Posterior cingulate gyrus (tissue), 11 donors: ENCODE measurements at places on chromosomes 7 and 10.

DNA sequence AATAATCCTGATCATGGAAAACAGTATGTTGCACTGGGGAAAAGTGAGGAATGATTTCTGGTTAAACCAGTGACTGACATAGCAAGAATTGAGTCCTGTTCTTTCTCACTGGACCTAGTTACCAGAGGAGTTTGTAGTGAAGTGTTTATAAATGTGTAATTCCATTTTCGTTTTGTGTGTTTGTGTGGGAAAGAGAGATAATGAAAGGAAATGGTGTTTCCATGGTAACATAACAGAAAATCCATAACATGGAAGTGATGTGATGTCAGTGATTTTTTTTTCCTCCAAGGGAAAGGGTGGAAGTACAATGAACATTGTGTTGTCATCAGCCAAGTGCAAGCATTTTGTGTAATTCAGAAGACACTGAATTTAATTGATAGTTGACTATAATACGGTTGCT, 283.9 kb downstream of the PLXDC2 start:
- no peak for DNase-seq

DNA sequence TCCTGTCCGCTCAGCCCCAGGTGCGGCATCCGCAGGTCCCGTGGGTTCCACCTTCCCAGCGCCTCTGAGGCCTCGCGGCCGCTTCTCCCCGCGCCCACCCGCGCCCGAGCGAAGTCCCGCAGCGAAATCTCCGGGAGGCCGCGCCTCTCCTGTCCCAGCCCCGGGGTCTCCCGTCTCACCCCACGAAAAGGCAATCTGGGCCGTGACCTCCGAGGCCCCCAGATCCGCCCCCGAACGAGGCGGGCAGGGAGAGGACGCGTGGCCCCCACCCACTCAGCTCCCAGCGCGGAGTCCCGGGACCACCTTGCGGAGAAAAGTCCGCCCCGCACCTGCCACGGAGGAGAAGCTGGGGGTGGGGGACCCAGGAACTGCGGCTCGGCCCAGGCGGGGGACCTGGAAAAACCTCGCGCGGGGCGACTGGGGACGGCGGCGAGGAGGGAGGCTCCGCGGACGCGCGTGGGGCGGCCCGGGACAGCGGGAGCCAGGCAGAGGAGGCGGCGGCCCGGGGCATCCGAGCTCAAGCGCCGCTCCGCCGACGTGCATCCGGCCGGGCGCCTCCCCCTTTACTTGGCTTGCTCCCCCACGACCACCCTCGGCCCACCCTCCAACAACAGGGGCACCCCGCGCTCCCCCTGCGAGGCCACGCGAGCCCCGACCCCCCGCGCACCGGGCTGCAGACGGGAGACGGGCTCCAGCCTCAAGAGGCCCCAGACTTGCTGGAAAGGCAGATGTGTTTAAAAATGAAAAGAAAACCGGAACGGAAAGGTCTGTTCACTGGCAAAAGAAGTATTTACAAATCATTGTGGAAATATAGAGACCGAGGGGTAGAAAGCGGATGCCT, 33.0 kb upstream of the RNF32 start:
- DNase-seq: no peak

- no peak for DNase-seq
Observed at GRCh38 chr7:41339913-41340676, 362.8 kb downstream of the INHBA start.

DNA sequence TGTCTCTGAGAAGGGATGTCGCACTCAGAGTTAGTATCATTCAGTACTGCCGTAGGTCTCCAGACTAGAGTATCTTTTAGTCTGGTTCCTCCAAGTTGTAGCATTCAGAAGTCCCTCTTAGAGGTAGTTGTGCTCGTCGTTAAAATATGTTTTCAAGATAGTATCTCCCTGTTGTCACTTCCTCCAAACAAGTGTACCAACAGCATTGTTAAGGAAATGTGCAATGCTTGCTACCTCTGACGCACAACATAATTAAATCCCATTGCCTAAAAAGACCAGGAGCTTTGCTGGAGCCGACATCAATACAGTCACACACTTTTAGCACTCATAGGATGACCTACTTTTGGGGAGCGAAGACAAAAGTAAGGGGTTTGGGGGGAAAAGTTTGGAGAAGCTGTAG, 80.0 kb upstream of the STK17A start:
- DNase-seq: no peak

- no peak for DNase-seq
Observed at GRCh38 chr10:12470719-12471118, 121.4 kb downstream of the CAMK1D start.

DNA sequence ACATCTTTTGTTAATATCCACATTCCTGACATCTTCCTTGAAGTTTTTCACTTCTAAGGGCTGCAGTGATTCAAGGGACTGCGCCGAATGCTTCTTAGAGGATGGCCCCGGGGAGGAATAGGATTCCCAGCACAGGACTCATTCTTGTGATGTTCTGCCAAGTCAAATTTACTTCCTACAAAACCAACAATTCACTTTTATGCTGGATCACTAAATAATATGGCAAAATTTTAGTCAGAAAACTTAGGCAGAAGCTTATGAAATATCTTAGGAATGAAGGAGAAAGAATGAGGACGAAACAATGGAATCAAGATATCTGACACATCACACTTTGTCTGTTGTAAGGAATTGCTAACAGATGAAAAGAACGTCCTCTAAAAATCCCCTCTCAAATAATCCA, 151.5 kb downstream of the JAZF1 start:
- no peak for DNase-seq

DNA sequence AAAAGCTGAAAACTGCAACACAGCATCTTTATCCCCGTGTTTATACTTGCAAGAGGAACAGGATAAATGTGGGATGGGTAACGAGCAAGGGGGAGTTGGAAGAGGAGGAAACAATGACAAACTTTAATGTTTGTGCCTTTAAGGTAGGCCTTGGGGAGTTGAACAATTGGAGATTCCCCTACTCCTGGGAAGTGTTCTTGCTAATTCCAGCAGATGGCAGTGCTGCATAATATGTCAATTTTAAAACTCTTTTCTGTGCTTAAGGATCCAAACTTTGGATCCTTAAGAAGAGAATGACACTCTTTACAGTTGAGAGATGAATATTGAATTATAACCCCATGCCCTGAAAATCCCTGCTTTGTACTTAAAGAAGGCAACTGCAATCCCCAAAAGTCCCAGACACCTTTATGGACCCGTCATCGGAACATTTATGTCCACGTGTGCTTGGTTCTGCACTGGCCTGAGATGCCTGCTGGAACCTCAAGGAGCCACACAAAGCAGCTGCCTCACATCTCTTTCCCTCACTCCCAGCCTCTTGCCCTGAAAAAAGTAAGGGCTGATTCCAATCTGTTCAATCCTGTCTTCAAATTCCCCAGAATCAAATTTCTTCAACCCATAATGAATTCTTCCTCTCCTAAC, 12.0 kb downstream of the IFIT5 start:
- DNase-seq: no peak

- no peak for DNase-seq
Observed at GRCh38 chr10:102412293-102412692, 6.3 kb downstream of the PSD start.

DNA sequence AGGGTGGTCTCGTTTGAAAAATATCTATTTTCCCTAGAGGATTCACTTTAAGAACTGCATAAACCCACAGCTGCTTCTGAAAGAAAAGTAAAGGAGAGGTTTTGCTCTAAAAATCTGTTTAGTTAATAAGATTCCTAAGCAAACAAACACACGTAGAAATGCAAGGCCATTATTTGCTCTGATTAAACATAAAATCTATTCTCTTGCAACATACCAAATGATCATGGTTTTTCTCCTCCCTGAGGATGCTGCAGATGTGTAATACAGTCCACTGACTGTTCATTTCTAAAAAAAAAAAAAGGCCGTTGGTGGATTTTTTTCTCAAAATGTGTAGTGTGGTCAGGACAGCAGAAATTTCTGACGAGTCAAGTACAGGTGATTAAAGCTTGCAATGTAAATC, 98.6 kb downstream of the BUB3 start:
- no peak for DNase-seq

- no peak for DNase-seq
Observed at GRCh38 chr10:129057856-129058663, 409.0 kb upstream of the MGMT start.

GRCh38 chr7:17506095-17506494, 207.6 kb downstream of the AHR start:
- no peak for DNase-seq

GRCh38 chr7:82715344-82715743, 271.8 kb upstream of the CACNA2D1 start:
- no peak for DNase-seq

GRCh38 chr7:445563-446288, 73.9 kb downstream of the PDGFA start:
- peak; percentile 69 for DNase-seq

DNA sequence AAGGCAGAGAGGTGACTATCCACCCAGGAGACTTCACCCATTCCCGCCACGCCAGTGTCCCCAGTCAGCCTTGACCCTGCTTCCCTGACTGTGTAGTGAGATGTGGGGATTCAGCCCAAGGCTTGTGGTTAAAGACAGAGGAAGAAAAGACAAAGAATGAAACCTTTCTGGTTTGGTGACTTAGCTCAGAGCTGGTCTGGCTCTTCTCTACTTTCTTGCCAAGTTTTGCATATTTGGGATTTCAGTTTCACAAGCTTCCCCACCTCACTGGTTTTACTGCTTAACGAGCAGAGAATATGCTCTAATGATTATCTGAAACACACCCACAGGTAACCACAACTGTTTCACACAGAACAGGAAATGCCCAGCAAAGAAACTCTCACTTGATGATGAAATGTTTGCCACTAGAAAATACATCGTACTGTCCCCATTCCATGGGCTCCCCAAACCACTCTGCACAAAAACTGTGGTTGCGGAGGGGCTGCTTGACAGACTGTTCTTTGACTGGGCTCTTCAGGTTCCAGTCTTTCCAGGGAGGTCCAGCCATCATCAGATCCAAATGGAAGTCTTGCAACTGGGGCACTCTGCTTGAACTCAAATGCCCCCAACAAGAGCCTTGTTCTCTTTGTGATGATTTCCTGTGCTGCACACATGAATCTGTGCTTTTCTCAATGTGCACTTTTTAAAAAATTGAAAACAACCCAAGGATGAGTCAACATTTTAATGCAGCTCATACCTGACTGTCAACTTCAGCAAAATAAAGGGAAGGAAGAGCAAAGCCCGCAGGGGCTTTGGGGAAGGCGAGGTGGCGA, 95.5 kb downstream of the CTBP2 start:
- no peak for DNase-seq

DNA sequence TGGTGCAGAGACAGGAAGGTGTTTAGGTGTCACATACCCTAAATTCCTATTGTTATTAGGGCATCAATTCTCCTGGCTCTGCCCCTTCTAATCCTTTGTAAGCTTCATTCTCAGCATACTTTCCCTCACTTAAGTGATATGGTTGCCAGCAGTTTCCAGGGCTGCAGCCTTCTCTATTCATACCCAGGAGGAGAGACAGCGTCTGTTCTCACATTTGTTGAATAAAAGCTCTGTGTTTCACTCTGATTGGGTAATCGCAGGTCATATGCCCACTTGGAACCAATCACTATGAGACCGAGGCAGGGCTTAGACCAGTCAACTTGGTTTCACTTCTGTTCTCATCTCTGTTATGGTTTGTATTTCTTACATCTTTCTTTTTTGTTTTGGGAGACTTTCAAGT, 109.6 kb upstream of the MTPN start:
- no peak for DNase-seq

GRCh38 chr10:80429521-80429973, 21.2 kb downstream of the PRXL2A start:
- no peak for DNase-seq

- no peak for DNase-seq
Observed at GRCh38 chr10:111356571-111356970, 279.7 kb downstream of the ADRA2A start.

GRCh38 chr7:131527456-131527855, 29.0 kb downstream of the PODXL start:
- DNase-seq: no peak

DNA sequence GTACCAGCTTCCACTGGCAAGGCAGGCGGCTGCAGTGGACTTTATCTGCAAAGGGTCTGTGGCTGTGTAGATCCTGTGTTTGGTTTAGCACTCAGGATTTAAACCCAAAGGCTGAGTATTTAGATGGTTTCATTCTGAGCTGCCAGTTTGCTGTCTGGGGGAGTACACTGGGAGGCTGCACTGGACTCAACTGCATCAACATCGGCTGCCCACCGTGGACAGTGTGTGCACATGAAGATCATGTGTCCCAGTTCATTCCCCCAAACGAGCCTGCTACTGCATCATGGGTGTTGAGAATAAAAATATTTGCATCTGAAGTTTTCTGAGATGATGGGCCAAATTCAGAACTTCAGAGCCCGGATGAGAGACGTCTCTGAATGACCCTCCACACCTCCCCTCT, 328.6 kb upstream of the SHH start:
- no peak for DNase-seq

- no peak for DNase-seq
Observed at GRCh38 chr10:102802920-102803534, 34.2 kb downstream of the CYP17A1 start.

DNA sequence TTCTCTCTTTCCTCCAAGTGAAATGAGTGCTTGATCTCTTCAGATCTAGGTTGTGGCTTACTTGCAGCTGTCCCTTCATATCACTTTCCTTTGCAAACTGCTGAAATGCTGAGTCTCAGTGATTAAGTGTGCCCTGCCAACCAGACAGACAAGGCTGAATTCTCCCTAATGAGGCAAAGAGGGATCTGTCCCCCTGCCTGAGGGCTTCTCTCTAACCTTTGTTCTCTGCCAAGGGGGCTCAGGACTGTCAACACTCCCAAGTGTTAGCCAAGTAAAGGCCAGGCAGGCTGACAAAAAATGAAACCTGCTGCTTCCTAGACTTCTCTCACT, at the start of gene MSS51:
MSS51 (minus strand) TSS at position 24 of the 330 bp plus-strand sequence. CDS start 5,277 bp downstream, outside the sequence.
- no peak for DNase-seq

DNA sequence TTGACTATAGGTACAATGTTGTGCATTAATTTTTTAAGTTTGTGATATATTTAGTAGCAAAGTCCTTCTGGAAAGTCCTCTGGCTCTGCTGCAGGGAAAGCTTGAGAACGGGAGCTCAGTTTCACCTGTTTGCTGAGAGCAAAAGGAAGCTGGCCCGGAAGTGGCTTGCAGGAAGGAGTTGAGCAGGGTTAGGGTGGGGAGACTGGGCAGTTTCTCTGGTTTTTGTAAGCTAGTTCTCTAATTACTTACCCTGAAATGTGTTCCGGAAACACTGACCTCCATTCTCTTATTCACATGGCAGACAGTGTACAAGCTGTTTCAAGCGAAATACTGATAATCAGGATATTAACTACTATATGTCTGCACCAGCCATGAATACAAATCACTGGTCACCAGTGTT, 22.3 kb downstream of the MAP3K8 start:
- DNase-seq: no peak

DNA sequence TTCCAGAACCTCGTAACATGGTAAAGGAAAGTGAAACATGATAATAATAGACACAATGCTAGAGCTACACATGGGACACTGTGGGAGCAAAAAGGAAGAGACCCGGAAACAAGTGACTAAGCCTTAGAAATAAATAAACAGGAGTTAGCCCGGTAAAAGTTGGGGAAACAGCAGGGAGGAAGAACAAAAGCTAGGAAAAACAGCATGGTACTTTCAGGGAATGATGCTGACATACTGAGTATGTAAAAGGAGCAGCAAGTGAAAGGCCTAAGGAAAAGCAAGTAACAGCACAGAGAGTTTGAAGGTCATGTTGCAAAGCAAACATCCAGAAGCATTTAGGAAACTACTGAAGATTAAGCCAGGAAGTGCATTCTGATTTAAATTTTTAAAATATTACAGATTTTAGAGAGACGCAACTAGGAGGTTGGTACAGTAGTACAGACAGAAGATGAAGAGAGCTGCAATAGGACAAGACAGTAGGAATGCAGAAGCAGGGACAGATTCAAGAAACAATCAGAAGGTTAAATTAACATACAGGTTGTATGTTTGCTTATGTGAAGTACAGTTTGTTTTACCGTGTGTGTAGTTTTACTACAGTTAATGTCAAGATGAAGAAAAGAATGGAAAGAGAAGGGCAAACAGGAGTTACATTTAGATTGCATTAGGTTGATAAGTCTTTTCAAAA, 63.7 kb downstream of the ARHGAP12 start:
- DNase-seq: no peak
